ENCODE measurements at places on chromosomes 11 and 22.

DNA sequence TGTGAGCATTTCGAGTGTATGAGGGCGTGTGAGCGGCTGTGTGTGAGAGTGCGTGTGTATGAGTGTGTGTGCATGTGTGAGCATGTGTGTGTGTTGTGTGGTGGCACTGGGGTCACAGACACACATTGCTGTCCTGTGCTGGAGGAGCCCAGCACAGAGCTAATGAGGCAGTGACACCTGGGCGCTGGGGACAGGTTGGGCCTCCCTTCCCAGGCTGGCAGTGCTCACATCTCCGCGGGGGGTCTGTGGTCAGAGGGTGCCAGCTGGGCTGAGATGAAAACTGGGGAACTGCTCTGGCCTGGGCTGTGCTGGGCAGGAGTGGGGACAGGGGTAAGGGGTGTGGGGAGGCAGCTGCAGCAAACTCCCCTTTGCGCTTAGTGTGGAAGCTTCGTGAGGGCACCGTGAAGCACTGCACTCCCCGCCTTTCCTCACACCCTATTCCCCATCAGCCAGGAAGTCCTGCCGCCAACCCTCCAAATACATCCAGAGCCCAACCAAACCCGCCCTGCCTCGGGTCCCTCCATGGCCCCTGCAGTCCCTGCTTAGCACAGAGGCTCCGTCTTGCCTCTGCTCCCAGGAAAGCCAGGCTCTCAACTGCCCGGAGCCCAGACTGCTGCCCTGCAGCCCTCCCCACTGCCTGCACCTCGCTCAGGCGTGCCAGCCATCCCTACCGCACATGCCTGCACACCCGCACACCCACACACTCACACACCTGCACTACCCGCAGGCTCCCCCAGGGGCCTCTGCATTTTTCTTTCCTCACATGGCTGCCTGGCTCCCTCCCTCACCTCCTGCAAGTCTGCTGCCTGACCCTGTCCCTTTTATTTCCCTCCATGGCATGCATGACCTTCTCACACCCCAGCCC is 62.0 kb upstream of the THY1 start:
- DNase-seq, result no peak

DNA sequence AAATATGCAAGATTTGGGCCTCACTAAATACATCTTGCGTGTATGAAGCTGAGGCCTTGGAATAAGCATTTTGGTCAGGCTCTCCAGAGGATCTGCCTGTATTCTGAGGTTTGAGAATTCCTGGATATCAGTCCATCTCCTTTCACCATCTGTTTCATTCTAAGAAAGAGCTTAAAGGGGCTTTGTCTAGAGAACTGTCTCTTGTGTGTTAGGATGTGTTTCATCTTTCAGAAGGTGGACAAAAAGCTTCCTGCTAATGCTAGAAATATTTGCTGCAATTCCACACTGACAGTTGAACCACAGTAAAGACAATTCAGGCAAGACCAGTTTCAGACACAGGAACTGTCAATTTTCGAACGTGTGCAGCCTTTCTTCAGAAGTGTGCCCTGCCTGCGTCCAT is 185.4 kb downstream of the DBX1 start:
- no peak for DNase-seq

DNA sequence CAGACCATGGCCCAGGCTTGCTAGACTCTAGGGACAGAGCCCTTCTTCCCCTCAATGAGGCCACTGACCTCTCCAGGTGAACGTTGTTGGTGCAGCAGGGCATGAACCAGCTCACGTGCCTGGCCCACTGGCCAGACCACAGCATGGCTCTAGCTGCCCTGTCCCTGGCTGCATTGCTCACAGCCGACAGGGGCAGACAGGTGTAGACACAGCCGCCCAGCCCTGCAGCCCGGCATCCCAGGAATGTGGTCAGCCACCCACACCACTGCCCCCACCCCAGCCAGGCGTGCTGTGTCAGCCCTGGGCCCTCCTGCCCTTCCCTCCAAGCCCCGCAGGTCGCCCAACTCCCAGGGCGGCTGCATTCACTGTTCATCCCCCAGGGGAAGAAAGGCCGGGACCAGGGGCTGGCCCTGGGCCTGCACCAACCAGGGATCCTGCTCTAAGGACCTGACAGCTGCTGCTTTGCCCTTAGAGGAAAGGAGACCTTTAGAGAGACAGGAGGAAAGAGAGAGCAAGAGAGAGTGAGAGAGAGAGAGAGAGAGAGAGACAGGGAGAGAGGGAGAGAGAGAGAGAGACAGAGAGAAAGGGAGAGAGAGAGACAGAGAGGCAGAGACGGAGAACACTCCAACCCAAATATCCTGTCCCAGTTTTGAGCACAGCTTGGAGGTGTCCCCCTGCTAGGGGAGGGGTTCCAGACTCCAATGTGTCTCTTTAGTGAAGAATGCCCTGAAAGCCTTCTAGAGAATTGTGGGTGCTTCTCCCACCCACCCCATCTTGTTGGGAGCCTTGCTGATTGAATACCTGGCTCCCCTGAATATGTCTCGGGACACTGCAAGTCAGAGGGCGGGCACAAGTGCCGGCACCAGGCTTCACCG is 44.2 kb upstream of the LINC01488 start:
- DNase-seq, result no peak

- no peak for DNase-seq
Measured at GRCh38 chr11:15742626-15743519, 613.5 kb downstream of the SOX6 start.

DNA sequence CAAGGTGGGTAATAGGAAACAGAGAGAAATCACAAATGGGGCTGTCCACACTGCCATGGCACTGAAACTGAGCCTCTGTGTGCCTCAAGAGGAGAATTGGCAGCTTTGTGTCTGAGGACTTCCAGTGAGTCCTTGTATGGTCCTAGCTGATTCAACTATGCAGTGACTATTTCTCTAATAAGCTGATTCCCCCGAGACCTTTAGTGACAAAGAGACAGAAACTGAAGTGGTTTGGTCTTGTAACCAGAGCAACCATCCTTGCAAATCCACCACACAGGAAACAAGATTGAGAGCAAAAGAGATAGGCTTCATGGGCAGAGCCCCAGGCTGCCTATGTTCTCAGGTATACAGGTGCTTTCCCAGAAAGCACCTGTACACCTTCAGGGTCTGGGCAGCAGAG is 1038.5 kb downstream of the NTM start:
- DNase-seq, result no peak

GRCh38 chr22:43385770-43386641 is 25.8 kb upstream of the MPPED1 start:
- peak; percentile 71 for DNase-seq

DNA sequence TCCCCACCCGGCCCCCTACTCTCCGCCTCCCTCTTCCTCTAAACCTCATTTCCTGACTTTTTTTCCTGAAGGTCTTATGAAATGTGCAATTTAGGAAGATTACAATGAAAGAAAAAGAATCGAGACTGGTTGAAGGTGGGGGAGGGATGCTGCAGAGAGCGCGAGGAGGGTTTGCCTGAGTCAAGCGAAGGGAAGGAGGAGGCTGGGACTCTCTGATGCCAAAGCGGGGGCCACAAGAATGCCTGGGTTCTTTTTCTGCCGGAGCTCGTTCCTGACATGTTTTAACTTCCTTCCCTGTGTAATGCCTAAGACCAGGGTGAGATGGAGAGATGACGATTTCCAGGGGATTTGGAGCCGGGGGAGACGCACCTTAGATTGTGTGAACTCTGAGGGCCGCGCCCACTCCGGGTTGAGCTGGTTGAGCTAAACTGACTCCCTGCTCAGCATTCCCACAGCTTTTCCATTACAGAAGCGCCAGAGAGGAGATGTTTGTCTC is 270.5 kb upstream of the SORL1-AS1 start:
- DNase-seq, result no peak

GRCh38 chr11:107259811-107260221 is 197.8 kb downstream of the CWF19L2 start:
- DNase-seq, result no peak

- DNase-seq, result no peak
Measured at GRCh38 chr22:36770513-36771231, 5.2 kb downstream of the IFT27 start.

DNA sequence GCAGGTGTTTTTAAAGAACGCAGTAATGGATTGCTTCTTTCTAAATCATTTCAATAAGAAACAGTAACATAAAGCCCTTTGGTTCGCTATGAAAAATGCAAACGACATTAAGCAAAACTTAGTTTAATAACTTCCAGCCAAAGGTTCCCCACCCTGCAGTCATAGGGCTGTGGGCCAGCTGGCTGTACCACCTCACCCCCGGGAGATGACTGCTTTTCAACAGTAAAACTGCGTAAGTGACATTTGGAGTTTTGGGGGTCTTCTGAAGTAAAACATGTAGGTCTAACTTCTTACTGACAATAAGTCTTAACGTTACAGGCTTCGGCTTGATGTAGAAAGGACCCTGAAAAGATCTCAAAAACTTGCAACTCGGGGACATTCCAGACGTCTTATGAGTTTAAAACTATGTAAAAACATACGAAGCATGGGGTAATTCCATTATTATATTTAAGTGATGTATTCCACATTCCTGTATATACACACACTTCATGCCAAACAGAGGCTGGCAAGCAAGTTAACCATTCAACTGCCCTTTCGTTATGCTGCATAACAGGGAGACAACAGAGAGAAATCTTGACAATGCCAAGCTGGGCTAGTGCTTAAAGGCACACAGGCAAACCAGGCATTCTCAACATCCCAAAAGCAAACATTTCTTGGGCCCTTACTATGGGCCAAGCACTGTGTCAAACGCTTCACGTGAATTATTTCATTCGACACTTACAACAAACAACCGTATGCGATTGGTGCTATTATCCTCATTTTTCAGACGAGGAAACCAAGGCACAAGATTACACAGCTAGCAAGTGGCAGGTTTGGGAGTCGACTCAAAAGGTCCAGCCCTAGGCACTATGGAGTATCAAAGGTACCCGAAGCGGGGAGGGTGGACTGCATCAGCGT is 1.2 kb downstream of the MRTFA start:
- no peak for DNase-seq

GRCh38 chr11:120400564-120401364 is 64.6 kb downstream of the ARHGEF12 start:
- DNase-seq, result no peak

DNA sequence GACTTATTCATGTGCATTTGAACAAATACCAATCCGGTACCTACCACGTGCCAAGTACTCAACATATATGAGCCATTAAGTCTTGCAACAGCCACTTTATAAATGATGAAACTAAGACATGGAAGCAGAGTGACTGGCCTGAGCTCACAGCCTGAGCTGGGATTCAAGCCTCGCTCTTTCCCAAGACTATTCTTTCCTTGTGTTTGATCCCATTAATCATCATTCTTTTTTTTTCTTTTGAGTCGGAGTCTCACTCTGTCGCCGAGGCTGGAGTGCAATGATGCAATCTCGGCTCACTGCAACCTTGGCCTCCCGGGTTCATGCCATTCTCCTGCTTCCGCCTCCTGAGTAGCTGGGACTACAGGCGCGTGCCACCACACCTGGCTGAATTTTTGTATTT is 119.3 kb downstream of the ABTB2 start:
- no peak for DNase-seq

GRCh38 chr11:28981381-28981780 is 873.2 kb downstream of the METTL15 start:
- no peak for DNase-seq

- no peak for DNase-seq
Measured at GRCh38 chr11:66077927-66078326, 7.9 kb downstream of the PACS1 start.

DNA sequence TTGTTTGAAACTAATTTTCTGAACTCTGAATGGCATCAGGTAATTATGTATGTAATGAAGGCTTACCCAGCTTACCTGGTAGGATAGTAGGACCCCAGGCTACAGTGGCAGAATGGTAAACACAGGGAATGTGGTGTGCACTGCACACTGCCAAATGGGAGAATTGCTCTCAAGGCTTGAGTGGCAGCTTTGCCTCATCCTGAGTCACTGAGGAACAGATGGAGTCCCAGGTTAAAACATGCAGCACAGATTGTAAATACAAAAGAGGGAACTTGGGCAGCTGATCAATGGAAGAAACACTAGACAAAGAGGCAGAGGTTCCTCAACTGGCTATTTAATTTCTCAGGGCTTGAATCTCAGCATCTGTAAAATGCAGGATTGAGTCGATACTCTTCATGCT is 24.4 kb downstream of the GPR83 start:
- no peak for DNase-seq

DNA sequence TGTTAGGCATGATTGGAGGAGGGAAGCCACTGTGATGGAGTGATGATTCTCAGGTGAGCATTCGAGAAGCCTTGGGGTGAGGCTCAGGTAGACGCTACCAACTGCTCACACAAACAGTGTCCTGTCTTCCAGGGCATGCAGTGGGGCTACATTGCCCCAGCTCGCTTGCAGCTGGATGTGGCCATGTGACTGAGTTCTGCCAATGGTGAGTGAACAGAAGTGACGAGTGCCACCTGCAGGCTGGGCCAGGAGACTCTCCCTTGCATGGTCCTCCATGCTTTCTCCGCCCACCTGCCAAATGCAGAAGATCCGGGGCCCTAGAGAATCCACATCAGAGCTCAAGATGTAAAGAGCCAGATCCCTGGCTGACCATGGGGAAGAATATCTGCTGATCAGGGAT is 195.9 kb downstream of the BCR start:
- DNase-seq, result no peak

- no peak for DNase-seq
Measured at GRCh38 chr11:120023120-120023519, 114.8 kb downstream of the TRIM29 start.

GRCh38 chr11:78256962-78257361 is 68.2 kb downstream of the USP35 start:
- no peak for DNase-seq

- no peak for DNase-seq
Measured at GRCh38 chr11:39641751-39642150, 1817.7 kb downstream of the LRRC4C start.

GRCh38 chr11:133821776-133822175 is 23.5 kb downstream of the SPATA19 start:
- no peak for DNase-seq

DNA sequence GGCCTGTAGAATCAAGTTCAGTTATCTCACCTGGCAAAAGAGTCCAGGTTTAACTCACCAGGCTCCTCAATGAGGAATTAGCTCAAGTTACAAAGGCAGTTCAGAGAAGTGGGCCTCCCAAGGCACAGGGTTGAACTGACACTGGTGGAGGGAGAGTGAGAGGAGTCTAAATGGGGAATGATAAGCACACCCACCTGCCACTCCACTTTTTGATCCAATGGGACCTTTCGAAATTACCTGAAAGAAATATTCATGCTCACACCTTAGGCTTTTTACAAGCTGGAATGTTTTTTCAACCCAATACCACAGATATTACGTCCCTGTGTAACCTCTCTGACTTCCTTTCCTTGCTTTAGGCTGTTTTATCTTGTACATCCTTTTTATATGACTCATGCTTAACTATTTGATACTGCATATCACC is 642.7 kb upstream of the TENM4 start:
- no peak for DNase-seq

GRCh38 chr11:87148749-87149148 is 111.0 kb downstream of the TMEM135 start:
- DNase-seq, result no peak

GRCh38 chr11:59878575-59878974 is at the start of gene OOSP3:
TSS of gene OOSP3 (plus strand) at chr11:59878782. CDS start at chr11:59878809, 27 bp downstream.
- DNase-seq, result no peak
